ENCODE measurements at places on chromosomes 6 and 20.

- DNase-seq, result peak; percentile 60
These were observed 21.1 kb upstream of the SERPINB1 start for GRCh38 chr6:2862712-2863181.

- no peak for DNase-seq
These were observed 93.5 kb downstream of the TMEM170B start for GRCh38 chr6:11631008-11631407.

DNA sequence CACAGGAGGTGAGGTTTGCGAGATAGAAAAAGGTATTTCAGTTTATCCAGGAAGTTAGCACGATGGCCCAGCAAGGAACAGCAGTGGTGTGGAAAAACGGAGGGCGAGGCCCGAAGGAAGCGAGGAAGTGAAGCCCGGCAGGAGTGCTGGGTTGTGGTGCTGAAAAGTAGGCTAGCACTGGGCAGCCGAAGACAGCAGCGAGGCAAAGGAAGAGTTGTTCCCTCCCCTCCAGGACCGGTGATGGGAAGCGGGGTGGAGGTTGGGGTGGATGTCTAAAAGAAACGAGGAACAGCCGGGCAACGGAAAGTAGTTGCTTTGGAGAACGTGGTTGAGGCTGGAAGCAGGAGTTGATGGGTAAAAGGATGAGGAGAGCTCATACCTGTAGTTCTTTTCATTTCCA is 1.4 kb downstream of the METTL24 start:
- no peak for DNase-seq

DNA sequence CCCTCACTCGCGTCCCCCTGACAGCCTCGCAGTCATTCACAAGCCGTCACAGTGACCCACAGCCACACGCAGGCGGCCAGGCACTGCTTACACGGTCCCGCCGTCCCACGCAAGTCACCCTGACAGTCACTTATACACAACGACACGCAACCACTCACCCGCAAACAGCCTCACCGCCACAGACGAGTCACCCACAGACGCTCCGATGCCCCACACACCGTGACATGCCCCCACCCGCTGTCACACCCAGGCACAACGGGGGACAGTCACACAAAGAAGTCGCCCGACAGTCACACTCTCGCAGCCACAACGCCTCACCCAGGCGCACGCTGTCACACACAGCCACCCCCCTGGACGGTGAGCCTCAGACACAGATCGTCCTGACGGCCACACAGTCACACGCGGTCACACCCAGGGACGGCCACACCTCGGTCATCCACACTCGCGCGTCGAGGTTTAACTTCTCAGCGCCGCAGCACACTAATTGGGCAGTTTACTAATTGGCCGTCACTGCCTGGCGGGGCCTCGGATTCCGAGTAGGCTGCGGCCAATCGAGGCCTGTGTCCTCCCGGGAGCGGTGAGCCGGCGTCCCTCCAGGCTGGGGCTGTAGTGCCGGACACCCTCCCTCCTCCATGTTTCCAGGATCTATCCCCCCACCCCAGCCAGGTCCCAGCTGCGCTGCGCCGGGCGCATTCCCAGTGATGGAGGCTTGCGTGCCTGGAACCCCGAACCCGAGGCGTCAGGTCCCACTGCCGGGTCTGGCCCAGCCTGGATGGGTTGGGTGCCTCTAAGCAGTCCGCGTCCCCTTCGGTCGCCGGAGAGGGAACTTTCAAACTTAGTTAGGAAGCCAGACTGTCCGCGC is 790 bp downstream of the TOX2 start:
- DNase-seq, result no peak

GRCh38 chr20:47620808-47621805 is 119.4 kb downstream of the NCOA3 start:
- DNase-seq, result peak; percentile 63

- DNase-seq, result no peak
These were observed 7.1 kb upstream of the PHACTR3 start for GRCh38 chr20:59597240-59597639.

GRCh38 chr6:80363501-80364122 is 257.1 kb downstream of the BCKDHB start:
- no peak for DNase-seq

DNA sequence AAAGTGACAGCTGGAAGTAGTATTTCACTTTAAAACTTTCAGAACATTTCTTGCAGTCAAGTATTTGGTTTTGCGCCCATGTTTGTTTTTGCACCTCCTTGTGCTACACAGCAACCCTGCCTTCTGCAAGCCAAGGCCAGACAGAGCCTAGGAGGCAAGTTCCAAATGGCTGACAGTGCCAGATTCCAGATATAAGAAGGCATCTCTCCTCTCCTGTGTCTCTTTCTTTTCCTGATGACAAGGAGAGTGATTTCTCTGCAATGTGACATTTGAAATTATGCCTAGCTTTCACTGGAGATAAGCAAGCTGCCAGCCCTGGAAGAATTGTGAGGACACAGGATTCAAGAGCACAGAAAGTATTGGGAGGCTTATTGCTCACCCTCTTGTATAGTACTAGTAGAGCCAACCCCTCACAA is 149.1 kb upstream of the TENT5A start:
- DNase-seq, result no peak

DNA sequence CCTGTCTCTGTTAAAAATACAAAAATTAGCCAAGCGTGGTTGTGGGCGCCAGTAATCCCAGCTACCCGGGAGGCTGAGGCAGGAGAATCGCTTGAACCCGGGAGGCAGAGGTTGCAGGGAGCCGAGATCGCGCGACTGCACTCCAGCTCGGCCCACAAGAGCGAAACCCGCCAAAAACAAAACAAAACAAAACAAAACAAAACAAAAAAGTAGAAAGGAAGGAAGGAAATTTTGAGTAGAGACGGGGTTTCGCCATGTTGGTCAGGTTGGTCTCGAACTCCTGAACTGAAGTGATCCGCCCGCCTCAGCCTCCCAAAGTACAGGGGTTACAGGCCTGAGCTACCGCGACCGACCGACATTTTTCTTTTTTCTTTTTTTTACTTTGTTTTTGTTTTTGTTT is 30.6 kb upstream of the PRSS16 start:
- DNase-seq, result no peak

- DNase-seq, result no peak
These were observed 5.5 kb upstream of the NTSR1 start for GRCh38 chr20:62702895-62703852.

GRCh38 chr6:156977527-156978291 is 200.5 kb downstream of the ARID1B start:
- DNase-seq, result no peak

DNA sequence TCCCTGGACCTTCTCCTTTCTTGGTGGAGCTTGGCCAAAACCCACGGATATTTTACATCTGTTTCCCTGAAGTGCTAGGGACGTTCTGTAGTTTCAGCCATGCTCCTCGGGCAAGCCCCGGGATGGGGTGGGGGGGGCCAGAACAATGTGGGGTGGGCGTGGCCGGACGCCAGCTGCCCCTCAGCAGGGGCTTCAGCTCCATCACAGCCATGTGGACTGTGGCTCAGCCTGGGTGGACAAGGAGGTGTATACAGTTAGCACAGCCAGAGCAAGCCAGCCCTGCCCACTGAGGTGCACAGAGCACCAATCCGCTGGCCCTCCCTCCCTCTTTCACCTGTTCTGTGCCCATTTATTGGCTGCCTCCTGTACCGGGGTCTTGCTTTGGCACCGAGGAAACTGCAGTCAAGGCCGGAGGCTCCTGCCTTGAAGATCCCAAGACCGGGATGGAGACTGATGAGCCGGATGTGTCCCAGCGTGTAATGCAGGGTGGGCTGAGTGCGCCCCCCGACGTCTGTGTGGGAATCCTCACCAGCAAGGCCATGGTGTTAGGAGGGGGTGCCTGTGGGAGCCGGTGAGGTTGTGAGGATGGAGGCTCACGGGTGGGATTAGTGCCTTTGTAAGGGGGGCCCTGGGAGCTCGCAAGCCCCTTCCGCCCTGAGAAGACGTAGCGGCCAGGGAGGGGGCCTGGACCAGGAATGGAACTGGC is 28.0 kb downstream of the FRMD1 start:
- DNase-seq, result no peak

- no peak for DNase-seq
These were observed 41.0 kb upstream of the RAB23 start for GRCh38 chr6:57262901-57263694.

- no peak for DNase-seq
These were observed 15.5 kb upstream of the NPEPL1 start for GRCh38 chr20:58677079-58677604.

- DNase-seq, result peak; percentile 79
These were observed 71.5 kb downstream of the HFE start for GRCh38 chr6:26158581-26159356.

GRCh38 chr6:78611886-78612480 is 255.4 kb upstream of the IRAK1BP1 start:
- peak; percentile 42 for DNase-seq

- DNase-seq, result no peak
These were observed 171.1 kb downstream of the PREX1 start for GRCh38 chr20:48656661-48657211.
